NCI-H1105 (cell line): ENCODE measurements at places on chromosomes 6 and 20.

GRCh38 chr6:43733471-43734293 lies 36.3 kb upstream of the VEGFA start:
- DNase-seq = no peak

DNA sequence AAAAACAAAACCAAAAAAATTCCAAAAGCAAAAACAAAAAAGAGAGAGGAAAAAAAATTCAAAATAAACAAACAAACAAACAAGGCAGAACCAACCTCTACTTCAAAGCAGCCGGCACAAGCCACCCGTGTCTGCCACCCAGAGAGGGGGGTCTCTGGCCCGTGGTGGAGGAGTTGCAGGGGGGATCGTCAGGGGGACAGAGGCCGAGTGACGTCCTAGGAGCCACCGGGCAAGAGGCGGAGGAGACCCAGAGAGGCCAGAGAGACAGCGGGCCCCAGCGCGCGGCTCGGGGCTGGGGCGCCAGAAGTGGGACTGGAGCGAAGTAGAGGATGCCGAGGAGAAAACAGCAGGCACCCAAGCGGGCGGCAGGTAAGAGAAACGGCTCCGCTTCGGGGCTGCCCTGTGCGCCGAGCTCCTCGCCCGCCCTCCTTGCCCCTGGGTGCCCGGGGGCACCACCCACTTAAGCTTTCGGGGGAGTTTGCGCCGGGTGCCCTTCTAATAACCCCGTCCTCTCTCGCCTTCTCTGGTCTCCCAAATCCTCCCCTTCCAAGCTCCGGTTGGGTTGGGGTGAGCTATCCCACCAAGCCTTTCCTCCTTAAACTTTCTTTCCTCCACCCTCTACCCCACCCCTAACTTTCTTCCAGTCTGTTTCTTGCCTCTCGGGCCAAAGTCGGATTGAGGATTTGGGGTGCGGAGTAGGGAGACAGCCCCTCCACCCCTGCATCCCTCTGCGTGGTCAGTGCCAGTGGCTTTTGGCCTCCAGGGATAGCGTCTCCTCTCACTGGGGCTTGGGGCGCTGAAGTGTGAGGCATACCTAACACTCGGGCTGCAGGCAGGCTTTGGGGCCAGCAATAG lies 1.0 kb downstream of the TSHZ2 start:
- DNase-seq = no peak

- no peak for DNase-seq
Measured at GRCh38 chr6:45478240-45478639, 100.5 kb upstream of the SUPT3H start.

- DNase-seq = no peak
Measured at GRCh38 chr6:81762132-81762531, 9.7 kb upstream of the TENT5A start.

- DNase-seq = no peak
Measured at GRCh38 chr6:40128127-40128526, 193.9 kb upstream of the MOCS1 start.

- no peak for DNase-seq
Measured at GRCh38 chr6:137724018-137724403, 143.0 kb upstream of the TNFAIP3 start.

DNA sequence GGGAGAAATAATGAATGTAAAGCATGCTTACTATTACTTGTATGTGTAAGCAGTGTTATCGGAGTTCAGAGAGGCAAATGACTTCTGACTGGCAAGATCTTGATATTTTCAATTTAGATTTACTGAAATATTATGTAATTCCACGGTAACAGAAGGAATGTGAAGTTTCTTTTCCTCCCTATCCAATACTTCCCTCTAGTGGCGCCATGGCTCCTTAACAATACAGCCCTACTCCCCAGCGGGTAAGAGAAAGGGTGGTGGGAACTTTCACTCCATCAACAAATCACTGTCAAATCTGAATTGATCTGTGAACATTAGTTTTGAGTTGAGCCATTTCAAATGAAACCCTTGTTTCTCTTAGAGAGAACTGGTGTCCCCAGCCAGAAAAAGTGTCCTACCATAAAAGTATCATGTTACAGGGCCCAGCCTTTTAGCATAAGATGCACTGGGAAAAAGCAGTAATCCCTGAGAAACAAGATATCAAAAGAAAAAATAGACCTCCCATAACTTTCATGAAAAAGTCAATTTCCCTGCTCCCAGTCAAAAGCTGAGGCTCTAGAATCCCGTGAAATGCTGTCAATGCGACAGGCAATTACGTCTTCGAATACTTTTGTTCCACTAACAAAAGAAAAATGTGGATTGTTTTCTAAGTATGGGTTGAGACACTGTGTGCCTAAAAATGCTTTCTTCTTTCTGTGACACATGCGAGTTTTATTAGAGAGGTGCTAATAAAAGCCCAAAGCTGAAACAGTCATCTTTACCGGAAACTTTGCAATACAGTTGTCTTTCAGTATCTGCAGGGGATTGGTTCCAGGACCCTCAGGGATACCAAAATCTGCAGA lies 12.9 kb downstream of the COX7A2 start:
- peak; percentile 7 for DNase-seq

DNA sequence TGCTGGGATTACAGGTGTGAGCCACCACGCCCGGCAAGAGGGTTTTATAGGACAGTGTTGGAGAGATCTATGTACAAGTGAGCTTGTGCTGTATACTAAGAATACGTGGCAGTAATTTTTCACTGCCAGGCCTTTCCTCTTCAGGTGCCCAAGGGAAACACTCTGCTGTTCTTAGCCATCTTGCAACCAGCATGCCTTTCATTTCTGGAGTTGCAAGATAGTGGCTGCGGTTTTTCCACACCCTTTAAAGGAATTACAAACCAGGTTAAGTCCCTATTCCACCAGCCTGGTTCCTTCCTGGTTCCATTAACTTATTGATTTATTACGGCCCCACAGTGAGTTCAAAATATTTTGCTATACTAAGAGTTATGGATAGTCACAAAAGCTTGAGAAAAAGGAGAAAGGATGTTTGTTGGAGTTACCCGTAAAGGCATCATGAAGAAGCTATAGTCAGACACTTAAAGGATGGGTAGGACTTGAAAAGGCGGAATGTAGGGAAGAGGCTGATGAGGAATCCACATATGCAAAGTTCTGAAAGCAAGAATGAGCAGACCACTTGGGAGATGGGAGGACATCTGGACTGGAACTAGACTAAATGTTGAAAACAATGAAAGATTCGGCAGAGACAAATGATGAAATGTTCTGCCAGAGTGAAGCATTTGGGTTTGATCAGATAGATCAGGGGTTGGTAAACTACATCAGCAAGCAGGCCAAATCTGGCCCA lies 61.4 kb upstream of the ASIP start:
- DNase-seq = no peak

DNA sequence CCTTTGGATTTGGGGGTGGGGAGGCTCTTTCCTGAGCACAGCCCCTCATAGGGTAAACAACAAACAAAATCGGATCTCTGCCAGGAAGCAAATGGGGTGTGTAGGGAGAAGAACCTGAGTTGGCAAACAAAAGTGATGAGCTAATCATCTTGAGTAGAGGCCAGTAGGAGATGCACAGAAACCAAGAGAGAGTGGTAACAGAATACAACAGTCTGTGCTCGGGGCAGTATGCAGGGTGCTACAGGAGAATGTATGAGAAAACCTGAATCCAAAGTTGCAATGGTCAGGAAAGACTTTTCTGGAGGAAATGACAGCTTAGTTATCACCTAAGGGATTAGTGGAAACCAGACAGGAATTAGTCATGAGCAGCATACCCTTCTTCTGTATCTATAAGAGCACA lies 177.8 kb downstream of the CDKAL1 start:
- peak; percentile 48 for DNase-seq

- no peak for DNase-seq
Measured at GRCh38 chr6:1536526-1537429, 72.9 kb upstream of the FOXC1 start.
